ENCODE measurements at places on chromosomes 7 and 10.

DNA sequence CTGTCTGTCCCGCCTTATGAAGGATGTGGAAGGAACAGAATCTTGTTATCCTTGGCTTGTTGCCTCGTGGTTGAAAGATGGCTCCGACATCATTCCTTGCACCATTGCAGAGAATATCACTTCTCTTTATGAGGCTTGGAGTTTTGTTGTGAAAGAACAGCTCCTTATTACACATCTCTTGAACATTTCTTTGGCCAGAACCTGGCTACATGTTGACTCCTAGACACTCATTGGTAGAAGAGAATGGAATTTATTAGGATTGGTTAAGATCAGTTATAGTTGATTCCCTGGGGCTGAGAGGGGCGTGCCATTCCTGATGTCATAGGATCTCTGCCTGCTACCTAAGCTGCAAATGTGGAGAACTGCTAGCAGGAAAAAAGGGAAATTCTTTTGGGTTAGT lies 180.5 kb upstream of the CTBP2 start:
- DNase-seq = no peak

- DNase-seq = peak; percentile 21
These were observed 23.6 kb upstream of the ZRANB1 start for GRCh38 chr10:124918191-124918830.

DNA sequence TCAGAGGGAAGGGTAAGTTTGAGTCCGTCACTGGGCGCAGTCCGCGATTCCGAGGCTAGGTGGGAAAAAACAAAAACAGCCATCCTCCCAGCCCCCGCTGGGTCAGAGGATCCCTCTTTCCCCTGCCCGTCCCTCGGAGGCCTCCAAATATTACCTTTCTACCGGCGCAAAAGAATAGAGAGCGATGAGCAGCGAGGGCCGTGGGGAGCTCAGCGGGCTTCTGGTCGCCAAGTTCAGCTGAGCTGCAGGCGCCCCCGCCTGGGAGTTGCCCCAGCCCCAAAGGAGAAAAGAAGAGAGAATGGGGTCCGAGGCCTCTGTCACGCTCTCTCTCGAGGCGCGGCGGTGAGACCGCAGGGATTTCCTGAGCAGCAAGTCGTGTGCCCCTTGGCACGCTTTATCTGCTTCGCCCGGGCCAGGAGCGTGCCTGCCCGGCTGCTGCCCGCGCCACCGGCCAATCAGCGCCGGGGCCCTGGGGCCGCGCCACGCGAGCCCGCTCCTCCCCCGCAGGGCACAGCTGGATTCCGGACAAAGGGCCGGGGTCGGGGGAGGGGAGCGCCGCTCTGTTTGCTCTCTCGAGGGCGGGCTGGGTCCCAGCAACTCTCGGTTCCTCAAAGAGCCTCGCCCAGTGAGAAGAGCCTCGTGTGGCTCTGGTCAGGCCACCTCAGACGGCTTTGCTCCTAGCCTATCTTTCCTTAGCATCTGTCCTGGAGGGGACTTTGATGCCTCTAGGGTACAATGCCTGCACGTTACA lies at the start of gene NEUROG3:
NEUROG3 (minus strand) TSS at position 367 of the 751 bp plus-strand sequence. CDS start 379 bp downstream, outside the sequence.
- DNase-seq = no peak

DNA sequence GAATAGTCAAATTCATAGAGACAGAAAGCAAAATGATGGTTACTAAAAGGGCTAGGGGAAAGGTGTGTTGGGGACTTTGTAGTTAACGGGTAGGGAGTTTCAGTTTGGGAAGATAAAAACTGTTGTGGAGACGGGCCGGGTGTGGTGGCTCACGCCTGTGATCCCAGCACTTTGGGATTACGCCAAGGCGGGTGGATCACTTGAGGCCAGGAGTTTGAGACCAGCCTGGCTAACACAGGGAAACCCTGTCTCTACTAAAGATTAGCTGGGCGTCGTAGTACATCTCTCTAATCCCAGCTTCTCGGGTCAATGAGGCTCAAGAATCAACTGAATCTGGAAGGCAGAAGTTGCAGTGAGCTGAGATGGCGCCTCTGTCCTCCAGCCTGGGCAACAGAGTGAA lies 30.8 kb downstream of the KPNA7 start:
- DNase-seq = no peak

GRCh38 chr7:71430246-71430645 lies 298.3 kb downstream of the GALNT17 start:
- DNase-seq = no peak

DNA sequence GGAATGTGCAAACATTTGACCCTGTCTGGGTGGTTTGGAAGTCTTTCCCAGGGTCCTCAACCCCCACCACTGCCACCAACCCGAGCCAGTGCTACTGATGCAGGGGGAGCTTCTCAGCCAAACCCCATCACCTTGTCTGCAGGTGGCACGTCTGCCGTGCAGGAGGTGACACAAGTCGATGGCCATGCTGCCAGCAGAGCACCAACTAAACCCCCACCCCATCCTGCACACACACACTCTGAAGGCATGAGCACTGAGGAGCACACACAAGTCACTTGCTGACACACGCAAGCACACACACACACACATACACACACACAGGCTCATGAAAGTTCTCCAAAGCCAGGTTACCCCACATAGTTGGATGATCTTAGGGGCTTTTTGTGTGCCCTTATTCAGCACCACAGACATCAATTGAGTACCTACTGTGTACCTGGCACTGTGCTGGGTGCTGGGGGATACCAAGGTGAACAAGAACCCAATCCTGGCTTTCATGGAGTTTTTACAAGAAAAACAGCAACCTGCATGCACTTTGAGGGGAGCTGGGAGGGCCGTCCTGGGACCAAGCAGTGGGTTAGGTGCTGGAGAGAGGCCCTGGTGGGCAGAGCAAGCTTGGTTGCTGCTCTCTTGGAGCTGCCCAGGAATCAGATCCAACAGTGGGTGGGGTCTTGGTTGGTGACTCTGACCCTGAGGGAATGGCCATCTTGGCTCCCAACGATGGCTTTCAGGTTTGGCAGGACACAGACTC lies 118.8 kb downstream of the RGS10 start:
- no peak for DNase-seq

Data from activated naive CD4-positive, alpha-beta T cell treated with anti-CD3 and anti-CD28 coated beads, Interleukin-2, amount 10 ng/mL, durations not matched to agents 7 days and 5 days (primary cell).